Cardiac fibroblast (primary cell): ENCODE measurements at places on chromosomes 5 and 9.
A peak's percentile ranks its signal among the peaks of the same experiment; 100 is the strongest.

- no peak for DNase-seq
Observed at GRCh38 chr9:6716766-6717165, 41.0 kb upstream of the KDM4C start.

DNA sequence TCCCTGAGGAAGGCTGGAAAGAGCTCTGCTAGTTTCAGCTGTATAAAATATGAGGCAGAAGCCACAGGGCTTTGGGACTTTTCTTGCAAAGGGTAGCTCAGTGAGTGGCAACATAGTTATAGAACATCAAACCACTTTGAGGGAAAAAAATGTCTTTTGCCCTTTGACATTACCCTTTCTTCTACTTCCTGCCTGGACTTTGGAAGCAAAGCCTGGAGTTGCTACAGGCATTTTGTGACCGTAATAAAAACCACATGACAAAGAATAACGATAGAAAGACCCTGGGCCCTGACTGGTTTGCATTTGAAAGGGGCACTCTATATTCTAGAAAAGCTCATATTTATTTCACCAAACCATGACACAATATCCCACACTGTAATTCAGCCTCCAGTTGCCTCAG is 440.9 kb downstream of the DIRAS2 start:
- no peak for DNase-seq

DNA sequence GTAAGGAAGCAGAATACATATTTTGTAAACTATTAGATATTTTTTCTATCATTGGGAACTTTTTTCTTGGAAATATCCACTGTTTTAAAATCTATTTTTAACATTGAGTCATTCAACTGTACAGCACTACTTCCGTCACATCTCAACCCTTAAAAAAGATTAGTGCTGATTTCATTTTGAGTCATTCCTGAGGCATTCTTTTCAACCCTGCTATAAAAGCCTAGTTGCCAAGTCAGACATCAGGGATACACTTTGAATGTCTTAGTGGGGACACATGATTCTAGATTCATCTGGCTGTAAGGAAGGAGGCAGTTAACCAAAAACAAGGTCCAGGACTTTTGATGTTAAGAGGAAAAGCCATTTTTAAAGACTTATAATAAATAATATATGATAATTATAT is 160.9 kb downstream of the GIN1 start:
- peak; percentile 95 for DNase-seq

- peak; percentile 2 for DNase-seq
Observed at GRCh38 chr9:93709600-93710369, 133.4 kb downstream of the PHF2 start.

DNA sequence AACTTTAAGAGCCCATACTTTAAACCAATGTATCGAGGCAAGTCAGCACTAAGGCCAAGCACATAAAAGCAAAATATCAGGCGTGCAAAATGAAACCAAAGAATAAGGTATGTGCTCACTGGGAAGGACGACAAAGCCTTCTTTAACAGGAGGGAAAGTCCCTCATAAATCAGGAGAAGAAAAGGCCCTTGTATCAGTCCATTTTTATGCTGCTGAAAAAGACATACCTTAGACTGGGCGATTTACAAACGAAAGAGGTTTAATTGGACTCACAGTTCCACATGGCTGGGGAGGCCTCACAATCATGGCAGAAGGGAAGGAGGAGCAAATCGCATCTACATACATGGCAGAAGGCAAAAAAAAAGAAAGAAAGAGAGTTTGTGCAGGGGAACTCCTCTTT is 68.9 kb downstream of the UBE2QL1 start:
- no peak for DNase-seq

- no peak for DNase-seq
Observed at GRCh38 chr5:108564441-108564840, 182.5 kb upstream of the FBXL17 start.

GRCh38 chr9:93962561-93963440 is 7.6 kb upstream of the BARX1 start:
- DNase-seq: peak; percentile 91

GRCh38 chr5:96651948-96652753 is 10.0 kb upstream of the CAST start:
- DNase-seq: peak; percentile 21

DNA sequence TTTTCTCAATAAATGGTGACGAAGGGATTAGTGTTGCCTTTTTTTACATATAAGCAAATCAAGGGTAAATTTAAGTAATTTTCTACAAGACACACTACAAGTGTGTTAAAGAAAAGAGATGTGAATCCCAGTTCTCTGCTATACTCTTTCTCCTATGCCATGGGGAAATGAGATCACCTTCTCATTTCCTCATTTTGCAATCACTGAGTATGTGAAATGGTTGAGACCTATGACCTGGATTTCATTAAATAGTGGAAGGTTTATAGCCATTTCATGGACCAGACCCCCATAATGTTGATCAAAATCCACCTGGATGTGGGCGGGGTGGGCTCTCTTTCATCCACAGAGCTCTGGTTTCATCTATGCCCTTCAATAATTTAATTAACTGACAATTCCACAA is 66.9 kb upstream of the SLIT3 start:
- DNase-seq: peak; percentile 28

GRCh38 chr5:160542840-160543239 is 121.2 kb downstream of the PTTG1 start:
- DNase-seq: no peak

- DNase-seq: peak; percentile 77
Observed at GRCh38 chr9:128026773-128027541, 40.2 kb downstream of the NAIF1 start.

DNA sequence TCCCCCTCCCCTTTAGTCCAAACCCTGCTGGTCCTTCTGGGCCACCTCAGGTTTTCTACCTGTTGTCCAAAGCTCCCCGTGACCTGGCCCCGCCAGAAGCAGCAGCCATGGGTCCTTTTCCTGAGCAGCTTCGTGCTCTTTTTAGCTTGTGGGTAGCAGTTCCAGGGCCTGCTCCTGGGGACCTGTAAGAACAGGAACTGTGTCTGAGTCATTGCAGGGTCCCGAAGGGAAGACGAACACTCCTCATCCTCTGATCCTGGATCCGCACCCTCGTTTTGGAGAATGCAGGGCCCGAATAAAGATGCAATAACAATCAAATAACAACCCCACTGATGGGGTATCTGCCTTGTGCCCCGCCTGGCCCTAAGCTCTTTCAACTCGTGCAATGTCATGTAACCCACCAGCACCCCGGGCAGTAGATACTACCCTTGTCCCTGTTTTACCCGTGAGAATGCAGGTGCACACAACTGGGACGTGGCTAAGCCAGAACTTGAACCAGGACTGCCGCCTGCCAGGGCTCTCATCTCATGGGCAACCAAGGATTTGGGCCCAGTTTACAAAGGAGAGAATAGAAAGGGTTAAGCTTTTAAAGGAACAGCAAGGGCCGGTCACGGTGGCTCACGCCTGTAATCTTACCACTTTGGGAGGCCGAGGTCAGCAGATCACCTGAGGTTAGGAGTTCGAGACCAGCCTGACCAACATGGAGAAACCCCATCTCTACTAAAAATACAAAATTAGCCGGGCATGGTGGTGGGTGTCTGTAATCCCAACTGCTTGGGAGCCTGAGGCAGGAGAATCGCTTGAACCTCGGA is 33.2 kb downstream of the NEK6 start:
- no peak for DNase-seq

DNA sequence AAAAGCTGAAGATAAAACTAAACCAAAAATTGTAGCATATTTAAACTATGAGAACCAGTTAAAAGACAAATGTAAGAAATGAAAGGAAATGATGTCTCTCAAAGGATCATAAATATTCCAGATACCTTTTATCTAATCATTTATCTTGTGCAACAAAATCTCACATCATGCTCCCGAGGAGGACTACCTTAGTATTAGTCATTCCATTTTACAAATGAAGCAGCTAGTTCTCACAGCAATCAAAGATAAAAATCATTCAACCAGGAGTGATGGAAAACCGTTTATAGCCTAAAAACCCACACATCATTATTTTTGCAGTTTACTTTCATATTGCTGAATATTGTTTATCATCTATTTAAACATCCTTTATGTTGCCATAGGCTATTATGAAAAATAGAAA is 190.0 kb downstream of the CDH12 start:
- no peak for DNase-seq

DNA sequence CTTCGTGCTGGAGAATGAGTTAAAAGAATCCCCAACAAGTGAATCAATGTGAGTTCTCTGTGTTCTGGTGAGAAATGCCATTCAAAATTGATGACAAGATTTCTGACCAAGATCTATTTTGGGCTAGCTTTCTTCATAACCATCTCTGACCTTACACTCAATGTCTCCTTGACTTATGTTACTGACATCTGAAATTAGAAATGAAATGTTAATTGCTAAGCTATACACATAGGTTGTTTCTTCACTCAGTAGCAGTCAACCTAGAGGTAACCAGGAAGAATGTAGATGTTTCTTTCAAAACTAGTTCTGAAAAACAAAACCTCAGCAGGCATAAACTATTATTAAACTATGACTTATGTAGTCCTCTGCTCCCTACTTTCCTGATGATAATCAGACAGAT is 2220.7 kb upstream of the C9orf72 start:
- DNase-seq: no peak

DNA sequence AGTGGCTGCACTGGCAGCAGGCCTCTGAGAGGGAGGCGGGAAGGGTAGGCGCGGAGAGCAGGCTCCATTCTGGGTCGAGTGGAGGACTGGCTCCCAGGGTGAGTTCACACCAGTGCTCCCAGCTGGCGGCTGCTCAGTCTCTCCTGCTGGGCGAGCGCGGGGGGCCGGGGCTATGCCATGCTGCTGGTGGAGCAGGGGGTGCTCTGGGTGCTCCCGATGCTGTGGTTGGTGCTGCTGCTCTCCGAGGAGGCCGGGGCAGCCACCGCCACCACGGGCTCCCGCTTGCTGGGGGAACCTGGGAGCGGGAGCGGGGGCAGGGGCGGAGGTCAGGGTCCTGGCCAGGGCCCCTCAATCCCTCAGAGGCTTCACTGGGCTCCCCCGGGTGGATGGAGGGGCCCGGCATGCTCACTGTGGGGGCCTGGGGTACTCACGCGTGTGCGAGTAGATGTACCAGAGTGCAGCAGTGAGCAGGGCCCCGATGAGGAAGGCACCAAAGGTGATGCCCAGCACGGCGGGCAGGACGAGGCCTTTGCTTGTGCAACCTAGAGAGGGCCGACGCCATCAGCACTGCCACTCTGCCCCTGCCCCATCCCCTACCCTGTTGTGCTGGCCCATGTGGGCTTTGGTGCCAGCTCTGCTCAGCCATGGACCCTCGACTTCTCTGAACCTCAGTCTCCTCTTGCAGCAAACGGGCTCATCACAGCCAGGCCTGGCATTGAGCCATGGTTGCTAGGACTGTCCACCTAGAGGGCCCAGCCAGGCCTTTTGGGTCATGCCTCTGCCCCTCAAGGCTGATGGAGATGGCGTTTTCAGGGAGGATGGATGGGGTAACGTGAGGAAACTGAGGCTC is 13.1 kb downstream of the FPGS start:
- DNase-seq: no peak

GRCh38 chr5:16773991-16774390 is 157.2 kb upstream of the RETREG1 start:
- peak; percentile 64 for DNase-seq

- no peak for DNase-seq
Observed at GRCh38 chr9:72931437-72931836, 21.4 kb downstream of the ALDH1A1 start.

GRCh38 chr5:161167016-161167767 is 315.2 kb upstream of the ATP10B start:
- no peak for DNase-seq

DNA sequence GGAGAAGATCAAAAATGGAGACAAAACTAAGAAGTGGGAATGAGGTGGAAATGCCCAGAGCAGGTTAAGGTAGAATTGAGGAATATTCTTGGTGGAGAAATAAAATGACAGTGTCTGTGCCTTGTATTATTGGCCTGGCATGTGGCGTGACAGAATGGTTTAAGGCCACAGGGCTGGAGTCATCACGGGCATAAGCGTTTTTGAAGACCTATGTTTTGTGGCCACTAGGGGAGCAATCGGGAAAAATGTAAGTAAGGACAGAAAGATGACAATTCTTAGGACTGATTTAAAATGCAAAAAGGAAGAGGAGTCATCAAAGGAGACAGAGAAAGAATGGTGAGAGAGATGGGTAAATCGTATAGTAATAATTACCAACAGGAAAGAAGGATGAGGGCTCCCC is 72.2 kb upstream of the EPB41L4A start:
- peak; percentile 16 for DNase-seq

- no peak for DNase-seq
Observed at GRCh38 chr9:104980039-104980654, 52.2 kb upstream of the ABCA1 start.

DNA sequence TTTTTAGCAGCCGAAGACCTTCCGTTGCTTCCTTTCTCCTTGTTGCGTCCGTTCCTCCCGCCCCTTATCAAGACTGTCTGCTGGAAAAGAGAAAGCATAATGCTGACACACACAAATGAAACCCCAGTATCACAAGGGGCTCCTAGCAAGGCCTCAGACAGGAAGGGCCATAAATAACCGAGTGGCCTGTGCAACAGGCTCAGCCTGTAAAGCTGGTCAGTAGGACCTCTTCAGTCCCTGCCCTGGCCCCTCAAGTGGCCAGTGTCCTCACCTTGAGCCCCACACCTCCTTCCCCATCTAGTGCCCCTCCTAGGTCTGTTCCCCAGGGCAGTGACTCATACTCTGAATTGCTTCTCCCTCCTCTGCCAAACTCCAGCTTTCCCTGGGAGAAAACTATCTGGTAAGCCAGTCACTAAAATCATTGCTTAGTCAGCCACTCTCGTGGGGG is 174.6 kb upstream of the IL12B start:
- DNase-seq: peak; percentile 78

DNA sequence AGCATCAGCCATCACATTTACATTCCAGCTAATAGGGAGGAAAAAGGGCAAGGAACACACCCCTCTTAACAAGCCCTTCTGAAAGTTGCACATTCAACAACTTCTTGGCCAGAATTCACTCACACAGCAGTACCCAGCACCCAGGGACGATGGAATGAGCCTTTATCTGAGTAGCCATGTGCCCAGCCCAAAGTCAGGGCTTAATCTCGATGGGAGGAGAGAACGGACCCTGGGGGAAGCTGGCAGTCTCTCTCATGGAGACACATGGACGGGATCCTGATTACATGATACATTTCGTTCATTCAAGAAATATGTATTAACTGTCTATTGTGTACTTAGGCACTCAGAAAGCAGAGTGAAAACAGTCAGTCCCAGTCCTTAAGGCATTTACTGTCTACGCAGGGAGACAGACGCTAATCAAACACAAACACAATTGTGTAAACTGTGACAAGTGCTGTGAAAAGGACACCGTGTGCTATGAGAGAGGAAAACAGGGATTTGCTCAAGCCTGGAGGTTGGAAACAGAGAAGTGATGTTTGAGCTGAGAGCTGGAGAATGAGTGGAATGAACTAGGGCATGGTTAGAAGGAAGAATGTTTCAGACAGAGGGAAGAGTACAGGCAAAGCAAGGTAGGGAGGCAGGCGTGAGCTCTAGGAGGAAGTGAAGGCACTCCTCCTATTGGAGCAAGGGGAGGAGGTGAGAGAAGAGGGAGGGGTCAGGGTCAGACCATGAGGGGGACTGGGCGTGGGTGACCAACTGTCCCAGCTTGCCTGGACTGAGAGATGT is 7.4 kb downstream of the OTULINL start:
- DNase-seq: no peak

- DNase-seq: no peak
Observed at GRCh38 chr5:12480487-12480886, 576.2 kb upstream of the CTNND2 start.

- DNase-seq: peak; percentile 93
Observed at GRCh38 chr9:127423934-127424675, at the start of gene ZNF79. Gene ZNF79 (plus strand): TSS chr9:127424382. CDS start chr9:127424788, 406 bp downstream.

- DNase-seq: no peak
Observed at GRCh38 chr5:146890066-146890465, 11.5 kb upstream of the PPP2R2B start.

- DNase-seq: no peak
Observed at GRCh38 chr9:86541014-86541570, 186.9 kb upstream of the TUT7 start.
